ENCODE measurements at places on chromosomes 12 and 14.

GRCh38 chr12:122880668-122881067 is 15.3 kb downstream of the VPS37B start:
- no peak overlapping the region for H3K27ac ChIP-seq
- H3K4me1 ChIP-seq: no peaks in the 10 kb centered on the region
- no peaks in the 10 kb centered on the region for H3K36me3 ChIP-seq
- H3K4me3 ChIP-seq: no peak overlapping the region
- no peak for DNase-seq
- H3K27me3 ChIP-seq: peaks cover 19% of the 10 kb centered on the region

- H3K27ac ChIP-seq: no peak overlapping the region
- no peak for DNase-seq
- no peaks in the 10 kb centered on the region for H3K4me1 ChIP-seq
- no peaks in the 10 kb centered on the region for H3K27me3 ChIP-seq
- H3K36me3 ChIP-seq: no peaks in the 10 kb centered on the region
Observed at GRCh38 chr14:96177766-96178375, 26.8 kb upstream of the BDKRB2 start.

- H3K36me3 ChIP-seq: no peaks in the 10 kb centered on the region
- H3K4me1 ChIP-seq: no peaks in the 10 kb centered on the region
- H3K4me3 ChIP-seq: no peak overlapping the region
- DNase-seq: no peak
- no peak overlapping the region for H3K27ac ChIP-seq
- H3K27me3 ChIP-seq: no peaks in the 10 kb centered on the region
Observed at GRCh38 chr12:128459067-128459466, 192.1 kb downstream of the TMEM132C start.

GRCh38 chr12:19316425-19316824 is 122.9 kb upstream of the AEBP2 start:
- no peaks in the 10 kb centered on the region for H3K36me3 ChIP-seq

DNA sequence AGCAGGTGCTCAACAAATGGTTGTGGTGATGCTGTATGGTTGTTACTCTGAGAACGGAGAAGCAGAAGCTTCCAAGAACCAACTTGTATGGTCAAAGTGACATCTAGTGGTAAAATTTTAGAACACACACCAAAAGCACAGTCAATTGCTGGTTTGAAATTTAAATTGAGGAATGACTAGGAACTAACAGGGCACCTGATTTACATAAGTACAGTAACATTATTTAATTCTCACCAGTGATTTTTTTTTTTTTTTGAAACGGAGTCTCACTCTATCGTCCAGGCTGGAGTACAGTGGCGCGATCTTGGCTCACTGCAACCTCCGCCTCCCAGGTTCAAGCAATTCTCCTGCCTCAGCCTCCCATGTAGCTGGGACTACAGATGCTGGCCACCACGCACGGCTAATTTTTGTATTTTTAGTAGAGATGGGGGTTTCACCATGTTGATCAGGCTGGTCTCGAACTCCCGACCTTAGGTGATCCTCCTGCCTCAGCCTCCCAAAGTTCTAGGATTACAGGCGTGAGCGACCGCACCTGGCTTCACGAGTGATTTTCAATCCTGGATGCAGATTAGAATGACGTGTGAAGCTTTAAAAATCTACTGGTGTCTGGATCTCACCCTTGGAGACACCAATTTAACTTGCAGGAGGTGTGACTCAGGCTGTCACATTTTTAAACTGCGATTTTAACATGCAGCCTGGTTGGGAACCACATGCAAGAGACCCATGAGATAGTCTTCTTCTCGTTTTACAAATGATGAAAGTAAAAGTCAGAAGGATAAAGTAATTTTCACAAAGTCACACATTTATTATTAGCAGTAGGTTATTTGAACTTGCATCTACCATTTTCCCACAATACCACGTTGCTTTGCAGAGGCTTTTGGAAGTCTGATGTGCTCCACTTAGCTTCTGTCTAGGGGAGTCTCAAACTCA is 14.1 kb upstream of the NUMB start:
- DNase-seq: peak; percentile 61
- no peak overlapping the region for H3K4me3 ChIP-seq
- no peaks in the 10 kb centered on the region for H3K36me3 ChIP-seq
- no peaks in the 10 kb centered on the region for H3K27me3 ChIP-seq
- H3K27ac ChIP-seq: no peak overlapping the region

DNA sequence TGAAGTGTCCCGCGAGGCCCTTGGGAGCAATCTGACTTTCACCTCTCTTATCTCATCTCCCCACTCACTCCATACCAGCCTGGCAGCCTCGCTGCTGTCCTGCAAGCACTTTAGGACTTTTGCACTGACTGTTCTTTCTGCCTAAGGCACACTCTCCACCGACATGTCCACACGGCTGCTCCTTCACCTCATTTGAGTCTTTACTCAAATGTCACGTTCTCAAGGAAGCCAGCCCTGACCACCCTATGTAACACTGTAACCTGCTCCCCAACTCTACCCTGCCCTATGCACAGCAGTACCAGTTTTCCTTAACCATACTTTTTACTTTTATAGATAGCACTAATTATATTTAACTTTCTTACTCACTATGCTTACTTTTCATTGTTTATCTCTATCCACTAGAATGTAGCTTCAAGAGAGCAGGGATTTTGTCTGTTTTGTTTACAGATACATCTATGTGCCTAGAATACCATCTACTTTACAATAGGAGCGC is 32.0 kb downstream of the PRKD1 start:
- H3K27ac ChIP-seq: no peak overlapping the region
- no peaks in the 10 kb centered on the region for H3K27me3 ChIP-seq
- H3K4me1 ChIP-seq: no peaks in the 10 kb centered on the region
- DNase-seq: no peak
- no peak overlapping the region for H3K4me3 ChIP-seq

DNA sequence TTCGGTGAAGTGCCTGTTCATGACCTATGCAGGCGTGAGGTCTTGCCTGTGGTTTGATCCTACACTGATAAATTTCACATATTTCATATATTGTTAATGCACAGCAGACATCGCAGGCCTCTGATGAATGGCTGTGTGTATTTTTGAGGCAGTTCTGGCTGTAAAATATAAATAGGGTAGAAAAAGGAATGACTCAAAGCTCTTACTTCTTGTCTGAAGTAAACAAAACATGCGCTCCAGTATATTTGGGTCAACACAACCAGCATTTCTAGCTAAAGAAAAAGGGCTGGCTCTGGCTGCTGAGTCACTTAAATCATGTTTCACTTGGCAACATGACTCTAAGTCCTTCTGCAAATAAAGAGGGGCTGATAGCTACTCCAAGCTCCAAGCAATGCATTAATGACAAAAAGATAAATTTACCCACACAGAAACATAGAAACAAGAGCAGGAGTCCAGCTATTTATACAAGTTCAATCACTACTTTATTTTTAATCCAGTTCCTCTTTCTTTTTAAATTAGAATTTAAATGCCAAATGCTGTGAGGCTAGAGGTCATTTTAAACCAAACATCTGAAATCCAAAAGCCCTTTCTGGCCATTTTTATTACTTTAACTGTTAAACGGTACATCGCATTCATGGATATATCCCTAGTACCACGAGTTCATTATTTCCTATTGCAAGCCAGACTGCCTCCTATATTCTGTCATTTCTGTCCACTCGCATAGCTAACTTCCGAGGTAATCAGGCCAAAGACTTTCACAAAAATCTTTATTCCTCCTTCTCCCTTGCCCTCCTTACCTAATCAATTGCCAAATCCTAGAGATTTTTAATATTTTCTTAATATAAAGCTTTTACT is 54.3 kb upstream of the TMCC3 start:
- no peak overlapping the region for H3K27ac ChIP-seq
- H3K4me1 ChIP-seq: no peaks in the 10 kb centered on the region
- H3K27me3 ChIP-seq: no peaks in the 10 kb centered on the region
- no peak for DNase-seq
- no peak overlapping the region for H3K4me3 ChIP-seq
- no peaks in the 10 kb centered on the region for H3K36me3 ChIP-seq

Data from iPS DF 6.9 (cell line).